Peyer's patch (tissue), 4 donors: ENCODE measurements at places on chromosomes 5 and 9. TPM values are rescaled to one million over a fixed set of nuclear protein-coding genes. Genes with fewer than 3 reads are reported as not detected.

Gene FAM221B
- total RNA-seq = not detected

Gene BTNL9
- total RNA-seq = 9.0 TPM

Gene ZNF300
- total RNA-seq = 4.4 TPM

Gene PCDHB11
- total RNA-seq = 0.27 TPM

Gene NUTM2F
- not detected for total RNA-seq

Gene DOK3
- 52.0 TPM for total RNA-seq

Gene OR1Q1
- not detected for total RNA-seq

Gene PCDHB12
- total RNA-seq = 0.35 TPM

Gene SAPCD2
- 12.4 TPM for total RNA-seq

Gene FGFR4
- total RNA-seq = 43.0 TPM

Gene KIF12
- 52.9 TPM for total RNA-seq

Gene CBY3
- total RNA-seq = not detected

Gene ZNF354B
- 10.5 TPM for total RNA-seq

Gene GLIPR2
- total RNA-seq = 8.6 TPM

Gene PCDHB10
- total RNA-seq = 0.54 TPM

Gene KIF4B
- not detected for total RNA-seq

Gene STKLD1
- not detected for total RNA-seq

Gene ELOVL7
- 34.3 TPM for total RNA-seq

Gene RANBP3L
- not detected for total RNA-seq

Gene REEP2
- total RNA-seq = 1.9 TPM

Gene SLC34A3
- 4.0 TPM for total RNA-seq

Gene SHC3
- total RNA-seq = 0.88 TPM

Gene GPR150
- total RNA-seq = not detected

Gene MARVELD2
- total RNA-seq = 49.3 TPM

Gene MOB3B
- 24.8 TPM for total RNA-seq

Gene PROB1
- total RNA-seq = 0.94 TPM

Gene PAPPA
- total RNA-seq = 4.1 TPM

Gene STK32A
- total RNA-seq = 0.27 TPM

Gene HTR1A
- total RNA-seq = not detected

Gene ARL14EPL
- total RNA-seq = not detected

Gene CCDC192
- not detected for total RNA-seq

Gene SPINK7
- not detected for total RNA-seq

Gene ZNF883
- 1.1 TPM for total RNA-seq

Gene ITK
- total RNA-seq = 7.0 TPM

Gene IL17B
- not detected for total RNA-seq

Gene PDLIM7
- total RNA-seq = 17.7 TPM

Gene IFNK
- not detected for total RNA-seq

Gene DIAPH1
- 98.2 TPM for total RNA-seq

Gene LECT2
- not detected for total RNA-seq

Gene AQP7
- total RNA-seq = 66.2 TPM

Gene CKMT2
- total RNA-seq = 5.8 TPM

Gene CCT5
- total RNA-seq = 61.9 TPM

Gene ECSCR
- 3.2 TPM for total RNA-seq
